Karpas-422 (cell line): ENCODE measurements at places on chromosomes 1 and 21. TPM values are rescaled to one million over a fixed set of nuclear protein-coding genes. Genes with fewer than 3 reads are reported as not detected.

GRCh38 chr1:183349201-183349711 lies 68.9 kb downstream of the NMNAT2 start:
- H3K4me3 ChIP-seq, result no peak overlapping the region
- H3K36me3 ChIP-seq, result no peaks in the 10 kb centered on the region
- no peaks in the 10 kb centered on the region for H3K4me1 ChIP-seq
- no peaks in the 10 kb centered on the region for H3K27me3 ChIP-seq
- no peak for DNase-seq

DNA sequence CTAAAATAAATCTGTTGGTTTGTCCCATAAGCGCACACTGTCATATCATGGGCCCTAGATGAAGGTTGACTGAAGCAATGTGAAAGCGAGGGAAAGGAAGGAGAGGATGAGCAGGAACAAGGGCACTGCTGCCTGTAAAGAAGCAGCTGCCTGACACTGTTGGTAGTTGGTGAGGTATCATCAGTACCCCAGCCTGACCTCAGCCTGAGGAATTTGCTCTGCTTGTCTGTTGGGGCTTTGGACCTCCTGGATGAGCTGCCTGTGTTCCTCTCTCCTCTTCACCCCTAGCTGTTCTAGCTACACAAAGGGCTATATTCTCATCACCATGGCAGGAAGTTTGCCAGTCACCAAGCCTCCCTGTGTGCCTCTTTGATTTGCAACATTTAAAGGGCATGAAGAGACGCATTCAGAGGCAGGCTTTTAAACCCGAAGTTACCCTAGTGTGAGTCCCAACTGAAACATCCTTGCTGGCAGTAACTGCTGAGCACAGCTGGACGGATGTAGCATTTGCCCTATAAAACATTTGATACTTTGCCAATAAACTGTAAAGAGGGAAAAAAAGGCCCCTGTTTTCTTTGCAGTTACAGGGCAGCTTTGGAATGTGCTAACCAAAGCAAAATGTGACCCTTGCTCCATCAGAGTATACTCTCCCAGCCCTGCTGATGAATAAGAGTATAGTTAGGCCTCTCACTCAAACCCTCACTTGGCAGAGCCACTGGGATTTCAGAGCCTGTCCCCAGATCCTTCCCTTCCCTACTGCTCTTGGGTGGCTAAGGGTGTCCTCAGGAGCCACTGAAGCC lies 22.2 kb upstream of the SPATA6 start:
- H3K27me3 ChIP-seq, result no peaks in the 10 kb centered on the region
- H3K4me1 ChIP-seq, result no peaks in the 10 kb centered on the region
- no peak for DNase-seq
- no peak overlapping the region for H3K4me3 ChIP-seq
- no peaks in the 10 kb centered on the region for H3K36me3 ChIP-seq

GRCh38 chr1:1517973-1518620 lies 6.1 kb downstream of the ATAD3A start:
- H3K36me3 ChIP-seq, result no peaks in the 10 kb centered on the region; the same call in 1 of the 2 replicates
- H3K4me1 ChIP-seq, result peaks cover 6% of the 10 kb centered on the region
- no peak overlapping the region for H3K27ac ChIP-seq

- no peaks in the 10 kb centered on the region for H3K36me3 ChIP-seq
- H3K27me3 ChIP-seq, result no peaks in the 10 kb centered on the region
- no peak overlapping the region for H3K27ac ChIP-seq
- DNase-seq, result no peak
- H3K4me1 ChIP-seq, result no peaks in the 10 kb centered on the region
- no peak overlapping the region for H3K4me3 ChIP-seq
Measured at GRCh38 chr21:23452384-23453083, 2154.7 kb downstream of the MRPL39 start.

- no peaks in the 10 kb centered on the region for H3K27me3 ChIP-seq
- H3K36me3 ChIP-seq, result no peaks in the 10 kb centered on the region
- H3K4me3 ChIP-seq, result no peak overlapping the region
- no peak for DNase-seq
Measured at GRCh38 chr21:45979651-45980050, 1.9 kb upstream of the COL6A1 start.

DNA sequence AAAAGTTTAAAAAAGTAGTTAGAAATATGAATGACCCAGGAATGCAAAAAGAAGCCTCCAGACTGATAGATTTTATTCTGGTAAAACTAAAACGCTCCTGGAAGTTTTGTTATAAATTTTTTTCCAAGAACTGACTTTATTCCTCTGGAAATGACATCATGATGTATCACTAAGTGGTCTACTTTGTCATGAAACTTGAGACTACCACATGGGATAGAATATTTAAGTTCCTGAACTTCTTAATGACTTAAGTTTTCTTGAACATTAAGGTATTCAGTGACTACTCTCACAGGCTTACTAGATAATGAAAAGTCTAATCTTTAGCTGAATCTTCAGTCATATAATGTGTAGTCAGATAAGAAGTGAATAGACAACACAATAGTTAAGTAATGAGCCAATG lies 842.2 kb downstream of the USP25 start:
- H3K4me3 ChIP-seq, result no peak overlapping the region
- no peaks in the 10 kb centered on the region for H3K4me1 ChIP-seq
- H3K36me3 ChIP-seq, result no peaks in the 10 kb centered on the region
- no peak overlapping the region for H3K27ac ChIP-seq
- no peaks in the 10 kb centered on the region for H3K27me3 ChIP-seq

GRCh38 chr21:26513212-26513611 lies 59.9 kb downstream of the CYYR1 start:
- H3K27me3 ChIP-seq, result no peaks in the 10 kb centered on the region
- DNase-seq, result no peak
- no peaks in the 10 kb centered on the region for H3K36me3 ChIP-seq
- H3K4me3 ChIP-seq, result no peak overlapping the region
- no peak overlapping the region for H3K27ac ChIP-seq

DNA sequence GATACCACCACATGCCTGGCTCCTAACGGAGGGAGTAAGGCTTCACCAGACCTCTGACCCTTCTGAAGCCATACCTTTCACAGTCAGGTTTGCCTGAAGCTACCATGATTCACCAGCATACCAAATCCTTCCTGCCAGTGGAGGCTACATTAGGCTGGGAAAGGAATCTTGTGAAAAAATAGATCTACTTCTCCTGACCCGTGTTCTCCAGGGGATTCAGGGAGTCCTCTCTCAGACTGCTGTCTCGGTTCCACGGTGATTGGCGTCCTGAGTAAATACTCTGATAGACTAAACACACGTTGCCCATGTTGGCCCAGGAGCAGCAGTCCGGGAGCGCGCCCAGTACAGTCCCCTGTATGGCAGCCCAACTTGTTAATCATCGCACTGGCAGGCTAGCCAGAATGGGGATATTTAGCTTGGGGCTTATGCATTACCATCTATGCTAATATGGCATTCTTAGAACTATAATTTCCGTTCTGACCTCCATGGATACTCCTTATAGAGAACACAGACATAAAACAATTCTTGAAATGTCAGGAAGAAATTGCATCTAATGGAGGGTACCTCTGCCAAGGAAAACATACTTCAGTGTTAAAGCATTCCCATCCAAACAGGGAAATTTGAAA lies 173.2 kb downstream of the ROR1 start:
- DNase-seq, result no peak
- no peak overlapping the region for H3K27ac ChIP-seq
- no peaks in the 10 kb centered on the region for H3K36me3 ChIP-seq
- no peak overlapping the region for H3K4me3 ChIP-seq
- H3K4me1 ChIP-seq, result no peaks in the 10 kb centered on the region

GRCh38 chr1:156931211-156931952 lies 10.9 kb downstream of the LRRC71 start:
- no peak overlapping the region for H3K27ac ChIP-seq
- no peaks in the 10 kb centered on the region for H3K36me3 ChIP-seq

DNA sequence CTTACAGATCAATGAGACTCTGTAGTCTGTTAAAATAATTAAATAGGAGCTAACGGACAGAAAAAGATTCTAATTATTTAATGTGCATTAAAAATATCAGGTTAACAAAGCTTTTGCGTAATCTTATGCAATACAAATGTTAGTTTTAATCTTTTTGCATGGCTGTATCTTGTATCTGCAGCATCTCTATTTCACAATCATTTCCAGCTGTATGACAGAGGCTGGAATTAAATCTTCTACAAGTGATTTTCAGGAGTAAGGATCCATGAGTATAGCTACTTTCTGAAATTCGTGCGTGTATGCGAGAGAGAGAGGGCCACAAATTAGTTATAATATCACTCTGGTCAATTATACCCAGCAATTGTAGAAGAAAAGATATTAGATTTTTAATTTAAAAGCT lies 1446.8 kb downstream of the NCAM2 start:
- no peaks in the 10 kb centered on the region for H3K36me3 ChIP-seq
- H3K27ac ChIP-seq, result no peak overlapping the region
- no peaks in the 10 kb centered on the region for H3K27me3 ChIP-seq
- no peak overlapping the region for H3K4me3 ChIP-seq

DNA sequence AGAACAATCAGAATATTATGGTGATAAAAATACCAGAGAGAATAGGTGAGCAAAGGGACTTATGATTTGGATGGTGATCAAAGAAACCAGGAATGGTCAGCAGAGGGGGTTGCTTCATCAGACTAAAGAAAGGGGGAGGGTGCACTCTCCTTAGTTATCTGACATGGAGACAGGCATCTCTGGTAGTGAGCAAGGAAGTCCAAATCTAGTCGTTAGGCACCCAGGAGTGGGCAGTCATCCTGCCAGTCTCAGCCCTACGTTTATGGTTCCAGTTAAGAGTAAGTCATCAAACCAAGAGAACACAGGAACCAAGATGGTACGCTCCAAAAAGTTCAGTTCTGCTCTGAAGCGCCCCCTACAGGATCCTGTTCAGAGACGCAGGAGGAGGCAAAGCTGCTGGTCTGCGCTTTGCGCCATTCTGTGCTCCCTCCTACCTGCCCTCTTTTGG lies 28.6 kb downstream of the EBNA1BP2 start:
- no peaks in the 10 kb centered on the region for H3K4me1 ChIP-seq
- H3K4me3 ChIP-seq, result no peak overlapping the region
- no peak overlapping the region for H3K27ac ChIP-seq
- H3K27me3 ChIP-seq, result no peaks in the 10 kb centered on the region
- DNase-seq, result peak; percentile 72
- no peaks in the 10 kb centered on the region for H3K36me3 ChIP-seq

- no peaks in the 10 kb centered on the region for H3K36me3 ChIP-seq
- H3K4me3 ChIP-seq, result no peak overlapping the region
- H3K27ac ChIP-seq, result no peak overlapping the region
- peak; percentile 75 for DNase-seq
Measured at GRCh38 chr1:204128964-204129896, 22.6 kb downstream of the ETNK2 start.

The USP48 gene
- 26.3 and 35.1 TPM in 2 replicates for total RNA-seq

The CR1 gene
- not detected in 2 replicates for total RNA-seq

The MRPS6 gene
- 28.4 and 56.8 TPM in 2 replicates for total RNA-seq

The LCE1A gene
- not detected in 2 replicates for total RNA-seq

The PGLYRP3 gene
- not detected in 2 replicates for total RNA-seq

The LIPI gene
- not detected in 2 replicates for total RNA-seq

The IL12RB2 gene
- not detected in 2 replicates for total RNA-seq
